ENCODE measurements at places on chromosomes 12 and 14.

DNA sequence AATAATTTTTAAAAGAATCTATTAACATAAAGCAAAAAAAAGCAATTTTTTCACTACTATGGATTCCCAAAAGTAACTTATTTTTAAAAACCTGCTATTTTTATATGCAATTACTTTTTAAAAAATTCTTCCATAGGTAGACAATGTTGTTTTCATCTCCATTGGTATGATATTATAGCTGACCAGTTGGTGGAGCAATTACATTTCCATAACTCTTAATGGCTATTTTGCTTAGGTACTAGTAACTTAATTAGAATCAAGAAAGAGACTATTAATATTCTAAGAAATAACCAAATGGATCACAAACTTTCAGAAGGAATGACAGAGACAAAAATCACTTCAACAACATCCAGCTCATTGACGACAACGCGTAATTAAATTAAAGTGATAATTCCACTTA, 64.7 kb upstream of the PTCSC3 start:
- DNase-seq, result no peak

- DNase-seq, result no peak
These were observed 365.3 kb downstream of the NUAK1 start for GRCh38 chr12:105773471-105773870.

DNA sequence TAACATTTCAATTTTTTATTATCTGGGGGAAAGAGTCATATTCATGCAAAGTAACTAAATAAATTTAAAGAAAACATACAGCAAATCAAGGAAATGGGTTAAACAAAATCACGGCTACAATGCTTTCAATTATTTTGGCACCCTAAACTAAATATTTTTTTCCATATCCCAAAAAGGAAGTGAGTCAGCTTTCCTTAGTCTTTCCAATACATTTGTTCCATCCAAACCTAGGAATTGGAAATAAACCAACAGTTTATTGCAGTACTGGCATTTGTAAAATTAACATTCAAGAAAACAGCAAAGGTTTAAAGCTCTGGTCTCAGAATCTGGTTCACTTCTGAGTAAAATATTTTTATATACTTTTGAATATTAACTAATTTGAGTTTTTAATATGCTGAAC, 89.2 kb downstream of the BCL2L14 start:
- DNase-seq, result peak; percentile 40

DNA sequence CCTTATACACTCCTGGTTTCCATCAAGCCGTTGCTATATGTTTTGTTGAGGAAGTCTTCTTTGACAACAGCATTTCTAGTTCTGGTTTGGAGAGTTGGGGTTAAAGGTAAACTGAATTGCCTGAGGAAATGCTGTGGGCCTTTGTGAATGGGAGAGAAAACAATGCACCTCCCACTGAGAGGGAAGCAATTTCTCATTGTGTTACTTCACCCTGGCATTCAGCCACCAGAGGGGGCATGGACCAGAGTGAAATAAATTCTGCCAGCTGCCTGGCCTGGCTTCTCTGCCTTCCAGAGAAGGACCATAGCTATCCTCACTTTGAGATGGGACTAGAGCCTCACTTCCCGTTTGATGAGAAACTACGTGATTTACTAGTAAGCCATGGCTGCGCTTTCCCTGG, 475.3 kb downstream of the EGLN3 start:
- peak; percentile 21 for DNase-seq

- DNase-seq, result no peak
These were observed 57.9 kb downstream of the PPP2R5C start for GRCh38 chr14:101819251-101819990.

- no peak for DNase-seq
These were observed 17.8 kb upstream of the EIF2B2 start for GRCh38 chr14:74985028-74985310.

GRCh38 chr14:87181288-87181687, 811.7 kb downstream of the GALC start:
- DNase-seq, result peak; percentile 28

DNA sequence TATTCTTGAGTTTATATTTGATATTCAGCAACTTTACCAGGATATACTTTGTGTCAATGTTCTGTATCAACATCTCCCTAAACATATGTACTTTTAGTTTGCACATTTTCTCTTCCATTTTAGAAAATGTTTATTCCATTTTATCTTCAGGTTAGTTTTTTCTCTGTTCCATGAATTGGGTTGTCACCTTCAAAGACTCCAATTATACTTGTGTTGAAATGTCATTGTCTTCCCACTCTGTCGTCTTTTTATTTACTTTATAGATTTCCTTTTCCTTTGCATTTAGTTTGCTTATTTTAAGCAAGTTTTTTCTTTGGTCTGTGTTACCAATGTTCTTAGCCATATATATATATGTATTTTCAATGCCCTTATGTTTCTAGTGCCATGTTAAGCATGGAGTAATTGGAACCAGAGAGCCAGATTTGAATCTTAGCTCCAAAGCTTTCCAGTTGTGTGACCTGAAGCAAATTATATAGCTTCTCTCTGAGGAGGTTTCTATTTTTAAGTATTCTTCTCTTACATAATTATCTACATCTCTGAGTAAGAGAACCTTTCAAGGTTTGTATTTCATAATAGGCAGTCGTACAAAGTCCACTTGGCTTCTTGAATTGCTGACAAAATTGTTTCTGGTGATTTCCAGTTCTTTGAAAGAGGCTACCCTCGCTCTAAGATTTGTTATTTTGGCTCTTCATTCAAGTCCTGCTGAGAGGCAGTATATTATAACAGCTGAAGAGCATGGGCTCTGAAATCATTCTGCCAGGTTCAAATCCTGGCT, 85.8 kb upstream of the DYRK2 start:
- no peak for DNase-seq

GRCh38 chr12:86710109-86710508, 453.9 kb upstream of the MGAT4C start:
- peak; percentile 26 for DNase-seq

- no peak for DNase-seq
These were observed 277.7 kb downstream of the VRK1 start for GRCh38 chr14:97074856-97075255.

All from fibroblast of skin of abdomen (primary cell).